ENCODE measurements at places on chromosomes 6 and 20.

- DNase-seq, result no peak
These were observed 120.4 kb upstream of the PDE7B start for GRCh38 chr6:135731116-135731515.

DNA sequence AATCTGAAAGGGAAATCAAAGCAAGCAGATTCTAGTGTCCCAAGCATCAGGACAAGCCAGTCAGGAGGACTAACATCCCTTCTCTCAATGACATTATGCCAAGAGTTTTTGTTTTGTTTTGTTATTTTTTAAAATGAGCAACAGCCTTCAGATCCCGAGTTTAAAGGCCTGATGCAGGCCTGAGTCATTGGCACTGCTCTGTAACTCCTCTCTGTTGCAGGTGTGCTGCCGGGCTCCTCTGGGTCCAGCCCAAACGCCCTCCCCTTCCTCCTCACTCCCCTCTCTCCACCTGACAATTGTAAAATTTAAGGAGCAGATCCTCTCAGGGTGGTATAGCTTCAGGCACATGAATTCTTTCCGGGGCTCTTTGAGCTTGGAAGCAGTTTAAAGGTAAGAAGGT is 502.0 kb downstream of the BMP2 start:
- no peak for DNase-seq

GRCh38 chr20:49360242-49360968 is 82.5 kb upstream of the ZNFX1 start:
- DNase-seq, result no peak

- no peak for DNase-seq
These were observed 15.2 kb upstream of the TAAR5 start for GRCh38 chr6:132604635-132605152.

GRCh38 chr6:36028877-36029324 is 1.3 kb downstream of the MAPK14 start:
- no peak for DNase-seq

Data from amygdala (tissue), 56 donors.